ENCODE measurements at places on chromosomes 7 and 10. TPM values are rescaled to one million over a fixed set of nuclear protein-coding genes. Genes with fewer than 3 reads are reported as not detected.

The ADK gene
- total RNA-seq = 24.3 TPM

The TMEM273 gene
- 0.89 TPM for total RNA-seq

The ZNF394 gene
- 177 TPM for total RNA-seq

The COL28A1 gene
- 5.7 TPM for total RNA-seq

The CYP2C19 gene
- total RNA-seq = 33.8 TPM

GRCh38 chr7:129072479-129073011 is 17.6 kb upstream of the TNPO3 start:
- no peak for DNase-seq

- DNase-seq = peak; percentile 61
These were observed 88.2 kb downstream of the ELFN1 start for GRCh38 chr7:1758028-1758858.

DNA sequence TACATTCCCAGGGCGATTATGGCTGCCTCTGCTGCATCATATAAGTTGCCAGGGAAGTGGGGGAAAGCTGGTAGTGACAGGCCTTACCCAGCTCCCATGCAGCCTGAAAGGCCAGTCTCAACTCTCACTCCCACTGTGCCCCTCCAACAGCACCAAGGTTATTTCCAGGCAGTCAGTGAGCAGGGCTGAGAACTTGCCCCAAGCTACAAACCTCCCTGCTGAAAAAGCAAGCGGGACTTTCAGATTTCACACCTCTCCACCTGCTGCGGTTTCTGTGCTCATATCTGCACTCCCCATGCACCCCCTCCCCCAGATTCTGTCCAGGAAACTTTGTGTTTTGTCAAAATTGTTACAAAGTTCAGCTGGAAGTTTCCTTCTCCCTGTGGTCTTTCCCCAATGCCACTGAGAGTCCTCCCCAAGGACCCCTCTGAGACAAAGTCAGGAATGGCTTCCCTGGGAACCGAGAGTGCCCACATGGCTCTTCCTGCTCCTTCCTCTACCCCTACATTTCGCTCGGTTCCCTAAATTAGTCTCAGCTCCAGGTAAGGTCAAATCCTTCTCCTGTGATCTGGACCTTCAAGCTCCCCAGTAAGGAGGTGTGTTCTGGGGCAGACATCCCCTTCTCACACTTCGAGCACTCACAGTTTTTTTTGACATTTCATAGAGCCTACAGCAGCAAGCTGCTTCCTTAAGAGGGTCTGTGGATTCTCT is 25.3 kb upstream of the WNT2 start:
- no peak for DNase-seq

- DNase-seq = no peak
These were observed 21.1 kb downstream of the CCDC126 start for GRCh38 chr7:23618241-23618640.

DNA sequence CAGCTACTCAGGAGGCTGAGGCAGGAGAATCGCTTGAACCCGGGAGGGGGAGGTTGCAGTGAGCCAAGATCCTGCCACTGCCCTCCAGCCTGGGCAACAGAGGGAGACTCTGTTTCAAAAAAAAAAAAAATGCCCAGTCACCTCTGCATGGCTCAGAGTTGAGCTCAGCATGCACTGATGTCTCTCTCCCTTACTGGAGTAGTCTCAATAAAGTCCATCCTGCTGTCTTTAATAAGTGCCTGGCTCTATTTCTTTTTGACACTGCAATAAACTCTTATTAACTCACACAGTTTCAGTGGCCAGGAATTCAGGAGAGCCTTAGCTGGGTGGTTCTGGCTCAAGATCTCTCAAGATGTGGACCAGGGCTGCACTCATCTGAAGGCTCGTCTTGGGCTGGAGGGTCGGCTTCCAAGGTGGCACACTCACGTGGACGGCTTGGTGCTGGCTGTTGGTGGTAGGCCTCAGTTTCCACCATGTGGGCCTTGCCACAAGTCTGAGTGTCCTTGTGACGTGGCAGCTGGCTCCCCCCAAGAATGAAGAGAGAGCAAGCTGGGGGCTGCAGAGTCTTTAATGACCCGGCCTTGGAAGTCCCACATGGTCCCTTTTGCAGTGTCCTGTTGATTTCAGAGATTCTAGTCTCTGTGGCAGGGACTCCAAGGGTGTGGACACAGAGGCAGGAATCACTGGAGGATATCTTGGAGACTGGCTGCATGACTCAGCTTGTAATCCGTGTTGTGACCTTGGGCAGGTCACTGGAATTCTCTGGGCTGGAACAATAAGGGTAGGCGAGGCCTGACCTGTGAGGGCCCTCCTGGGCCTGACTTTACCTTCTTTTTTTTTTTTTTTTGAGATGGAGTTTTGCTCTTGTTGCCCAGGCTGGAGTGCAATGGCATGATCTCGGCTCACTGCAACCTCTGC is 85.9 kb upstream of the KMT2C start:
- DNase-seq = peak; percentile 29

DNA sequence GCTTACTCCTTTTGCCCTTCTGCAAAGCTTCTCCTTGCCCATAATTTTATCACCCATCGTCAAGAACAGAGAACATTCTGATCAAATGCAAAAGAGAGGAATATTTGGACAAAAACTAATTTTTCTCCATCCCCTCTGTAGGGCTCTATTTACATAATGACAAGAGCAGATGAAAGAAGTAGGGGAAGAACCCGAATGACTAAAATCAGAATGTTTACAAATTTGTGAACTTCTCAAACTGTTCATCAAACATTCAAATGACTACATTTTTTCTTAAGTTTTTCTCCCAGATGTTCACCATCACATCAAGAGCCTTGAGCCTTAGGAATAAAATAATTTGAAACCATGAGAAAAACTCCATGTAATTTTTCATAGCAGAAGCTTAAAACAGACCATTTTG is 119.4 kb downstream of the DGKI start:
- DNase-seq = no peak

DNA sequence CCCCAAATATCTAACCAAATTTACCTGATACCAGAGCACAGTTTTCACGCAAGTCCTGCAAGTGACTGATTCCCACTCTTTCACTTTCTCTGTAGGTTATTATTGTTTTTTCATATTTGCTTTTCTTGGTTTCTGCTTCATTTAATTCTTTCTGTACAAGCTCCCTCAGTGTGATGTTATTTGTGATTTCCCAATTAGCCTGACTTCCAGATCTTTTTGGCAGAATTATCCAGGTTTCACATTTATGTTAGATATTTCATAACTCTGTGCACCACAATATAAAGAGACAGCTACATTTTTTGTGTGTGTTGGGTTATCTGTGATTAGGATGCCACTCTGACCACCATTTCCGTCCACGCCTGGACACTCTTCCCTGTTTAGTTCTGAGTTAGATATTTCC is 381.5 kb upstream of the CNTNAP2 start:
- DNase-seq = no peak

DNA sequence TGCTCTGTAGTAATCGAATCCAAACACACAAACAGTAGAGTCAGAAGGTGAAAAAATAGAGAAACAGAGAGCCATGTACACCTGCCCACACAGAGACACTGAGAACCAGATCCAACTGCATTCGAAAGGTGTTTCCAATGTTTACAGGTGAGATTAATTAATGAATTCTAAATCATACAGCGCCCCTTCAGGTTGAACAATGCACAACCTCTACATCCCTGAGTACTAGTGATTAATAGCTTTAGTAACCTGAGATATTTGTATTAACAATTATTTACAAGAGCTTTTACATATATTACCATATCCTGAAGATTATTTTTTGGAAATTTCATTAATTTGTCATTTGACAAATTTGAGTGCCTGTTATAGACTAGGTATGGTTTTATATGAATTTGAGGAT is 7.6 kb upstream of the MRC1 start:
- DNase-seq = no peak

- no peak for DNase-seq
These were observed 177.3 kb upstream of the TMEM72 start for GRCh38 chr10:44733501-44734488.

DNA sequence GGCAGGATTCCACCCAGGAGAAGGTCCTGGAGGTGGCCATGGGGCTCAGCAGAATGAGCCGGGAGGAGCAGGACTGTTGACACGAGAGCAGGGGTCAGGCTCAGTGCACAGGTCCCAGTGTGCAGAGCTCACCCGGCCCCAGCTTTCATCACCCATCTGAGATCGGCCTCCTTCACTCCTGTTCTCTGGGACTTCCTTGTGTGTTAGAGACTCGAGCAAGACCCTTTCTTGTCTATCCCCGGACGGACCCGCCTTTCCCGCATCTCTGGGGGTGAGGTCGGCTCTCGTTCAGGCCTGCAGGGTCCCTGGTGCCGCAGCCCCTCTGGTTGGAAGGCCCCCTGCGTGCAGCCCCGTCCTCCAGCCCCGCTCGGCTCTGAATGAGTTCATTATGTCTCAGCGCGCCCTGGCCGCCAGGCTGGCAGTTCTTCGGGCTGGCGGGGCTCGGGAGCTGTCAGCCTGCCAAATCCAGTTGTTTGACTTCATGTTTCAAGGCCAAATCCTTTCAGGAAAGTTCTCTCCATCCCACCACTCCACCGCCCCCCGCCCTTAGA is 127.9 kb downstream of the LHPP start:
- DNase-seq = peak; percentile 73

GRCh38 chr10:7787150-7787856 is 490 bp downstream of the KIN start:
- no peak for DNase-seq

- no peak for DNase-seq
These were observed 46.7 kb upstream of the DLG5 start for GRCh38 chr10:77973276-77973675.

- DNase-seq = no peak
These were observed 76.7 kb downstream of the GPR26 start for GRCh38 chr10:123742751-123743440.

DNA sequence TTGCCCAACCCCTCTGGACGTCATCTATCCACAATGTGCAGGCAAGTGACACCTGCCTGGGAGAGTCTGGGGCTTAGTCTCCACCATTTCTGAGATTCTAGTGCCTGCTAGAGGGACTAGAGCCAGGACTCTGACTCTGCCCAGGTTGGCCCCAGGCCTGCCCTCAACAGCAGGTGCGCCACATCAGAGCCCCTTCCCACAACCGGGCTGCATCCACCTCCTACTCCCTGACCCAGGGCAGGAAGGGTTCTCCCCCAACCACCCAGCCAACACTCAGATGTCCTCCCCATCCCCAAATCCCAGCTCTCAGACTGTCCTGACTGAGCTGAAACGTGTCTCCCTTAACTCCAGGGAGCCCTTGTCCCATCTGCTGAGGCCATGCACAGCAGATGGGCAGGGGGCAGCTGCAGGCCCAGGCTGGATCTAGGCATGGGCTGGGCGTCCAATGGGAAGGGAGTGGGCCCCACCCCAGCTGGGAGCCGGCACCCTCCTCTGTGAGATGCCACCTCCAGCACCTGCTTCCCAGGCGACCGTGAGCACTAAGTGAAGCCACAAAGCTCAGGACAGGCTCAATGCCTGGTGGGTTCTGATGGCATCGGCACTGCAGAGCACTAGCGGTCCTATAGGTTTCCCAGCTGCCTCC is 49.2 kb downstream of the RASGEF1A start:
- no peak for DNase-seq

GRCh38 chr7:37173670-37174069 is 275.0 kb downstream of the ELMO1 start:
- no peak for DNase-seq

- DNase-seq = no peak
These were observed 122.0 kb upstream of the ANK3 start for GRCh38 chr10:60511477-60512229.
